Activated naive CD4-positive, alpha-beta T cell treated with Interleukin-2 at 50 U/mL for 16 hours (primary cell): ENCODE measurements at places on chromosomes 2 and 18.

GRCh38 chr2:167833294-167833693, 414.1 kb downstream of the STK39 start:
- DNase-seq: no peak

- DNase-seq: no peak
Observed at GRCh38 chr2:226777611-226778010, 22.0 kb downstream of the IRS1 start.

DNA sequence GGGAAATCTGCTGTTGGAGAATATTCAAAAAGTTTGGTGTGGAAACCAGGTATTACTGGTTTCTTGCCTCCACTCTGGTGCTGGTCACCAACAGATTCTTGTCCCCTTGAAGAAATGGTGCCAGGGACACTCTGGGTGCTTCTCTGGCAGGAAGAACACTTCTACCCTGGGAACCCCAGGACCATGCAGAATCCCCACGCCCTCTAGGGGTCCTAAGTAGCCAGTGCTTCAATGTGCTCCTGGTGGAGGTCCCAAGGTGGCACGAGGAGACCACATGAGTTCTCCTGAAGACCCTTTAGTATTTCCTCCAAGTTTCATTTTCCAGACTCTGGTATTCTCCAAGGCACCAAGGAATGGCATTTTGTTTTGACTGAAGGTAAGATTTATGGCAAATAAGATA, 380.6 kb downstream of the TSN start:
- no peak for DNase-seq

DNA sequence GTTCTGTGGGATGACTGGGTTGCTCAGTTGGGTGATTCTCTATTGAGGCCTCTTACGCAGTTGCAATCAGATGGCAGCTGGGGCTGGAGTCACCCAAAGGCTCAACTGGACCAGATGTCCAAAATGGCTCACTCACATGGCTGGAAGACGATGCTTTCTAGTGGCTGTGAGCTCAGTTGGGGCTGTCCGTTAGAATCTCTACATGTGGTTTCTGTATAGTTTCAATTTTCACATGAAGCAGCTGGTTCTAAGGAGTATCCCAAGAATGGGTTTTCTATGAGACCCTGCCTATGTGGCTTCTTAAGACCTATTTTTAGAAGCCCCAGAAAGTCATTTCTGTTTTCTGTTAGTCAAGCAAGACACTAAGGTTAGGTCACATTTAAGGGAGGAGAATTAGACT, 4.4 kb downstream of the XRCC5 start:
- DNase-seq: no peak

GRCh38 chr2:237752761-237753165, 45.8 kb upstream of the RBM44 start:
- DNase-seq: peak; percentile 36
